Activated CD4-positive, CD25-positive, alpha-beta regulatory T cell treated with anti-CD3 and anti-CD28 coated beads, Interleukin-2, amount 50 U/mL, for 16 hours (primary cell): ENCODE measurements at places on chromosomes 7 and 10.

DNA sequence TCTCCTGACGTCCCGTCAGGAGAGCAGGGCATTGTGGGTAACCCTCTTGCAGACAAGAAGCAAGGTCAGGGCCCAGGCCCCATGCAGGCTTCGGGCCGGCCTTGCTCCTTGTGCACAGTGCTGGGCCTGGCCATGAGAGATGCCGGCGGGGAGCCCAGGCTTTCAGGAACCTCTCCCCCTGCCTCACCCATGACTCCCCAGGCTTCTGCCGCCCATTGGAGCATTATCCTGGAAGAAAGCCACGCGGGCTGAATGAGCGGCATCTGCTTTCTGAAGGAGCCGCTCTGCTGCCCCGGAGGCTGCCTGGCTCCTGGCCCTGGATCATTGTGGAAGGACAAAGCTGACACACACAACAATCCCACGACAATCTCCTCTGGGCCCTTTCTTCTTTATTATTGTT lies 233.5 kb downstream of the TCF7L2 start:
- no peak for DNase-seq

DNA sequence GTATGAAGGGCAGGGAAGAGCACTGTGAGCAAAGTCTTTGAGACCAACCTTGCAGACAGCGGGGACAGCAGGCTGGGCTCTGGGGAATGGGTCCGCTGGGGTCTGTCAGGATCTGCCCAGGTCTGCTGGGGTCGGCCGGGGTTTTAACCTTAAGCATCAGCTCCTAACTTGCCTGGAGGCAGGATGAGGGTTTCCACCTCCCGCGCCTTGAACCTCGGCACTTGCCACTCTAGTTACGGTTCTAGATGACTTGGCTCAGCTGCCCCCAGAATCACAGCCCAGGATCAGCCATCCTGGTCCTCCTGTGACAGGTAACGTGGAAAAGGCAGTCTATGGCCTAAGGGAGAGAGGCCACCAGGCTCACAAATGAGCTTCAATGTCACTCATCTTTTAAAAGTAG lies 50.4 kb upstream of the CACUL1 start:
- no peak for DNase-seq

DNA sequence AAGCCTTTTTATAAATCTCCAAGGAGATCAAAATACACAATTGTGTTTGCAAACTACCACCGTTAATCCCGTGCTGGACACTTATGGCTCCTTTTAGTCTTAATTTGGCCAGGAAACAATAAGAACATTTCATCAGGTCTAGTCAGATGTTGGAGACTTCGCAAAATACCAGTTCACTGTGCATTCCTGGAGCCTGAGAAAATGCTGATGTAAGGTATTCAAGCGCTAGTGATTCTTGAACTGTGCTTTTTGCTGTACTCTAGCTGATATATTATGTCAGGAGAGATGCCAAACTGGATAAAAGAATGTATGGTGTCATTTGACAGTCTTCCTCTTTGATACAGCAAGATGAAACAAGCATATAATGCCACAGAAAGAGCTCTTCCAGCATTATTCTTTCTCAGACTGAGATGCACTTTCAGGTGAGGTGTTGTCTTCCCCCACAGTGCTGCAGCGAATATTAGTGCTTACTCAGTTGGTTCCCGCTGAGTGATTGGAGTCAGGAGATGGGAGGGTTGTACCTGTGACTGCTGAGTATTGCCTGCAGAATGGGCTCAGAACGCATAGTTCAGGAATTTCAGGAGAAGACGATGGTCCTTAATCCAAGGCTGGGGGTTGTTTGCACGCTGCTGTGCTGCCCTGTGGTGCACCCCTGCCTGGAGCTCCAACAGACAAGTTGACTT lies 59.2 kb downstream of the OGDH start:
- no peak for DNase-seq

GRCh38 chr7:43481902-43482678 lies 100.8 kb upstream of the STK17A start:
- DNase-seq: no peak

DNA sequence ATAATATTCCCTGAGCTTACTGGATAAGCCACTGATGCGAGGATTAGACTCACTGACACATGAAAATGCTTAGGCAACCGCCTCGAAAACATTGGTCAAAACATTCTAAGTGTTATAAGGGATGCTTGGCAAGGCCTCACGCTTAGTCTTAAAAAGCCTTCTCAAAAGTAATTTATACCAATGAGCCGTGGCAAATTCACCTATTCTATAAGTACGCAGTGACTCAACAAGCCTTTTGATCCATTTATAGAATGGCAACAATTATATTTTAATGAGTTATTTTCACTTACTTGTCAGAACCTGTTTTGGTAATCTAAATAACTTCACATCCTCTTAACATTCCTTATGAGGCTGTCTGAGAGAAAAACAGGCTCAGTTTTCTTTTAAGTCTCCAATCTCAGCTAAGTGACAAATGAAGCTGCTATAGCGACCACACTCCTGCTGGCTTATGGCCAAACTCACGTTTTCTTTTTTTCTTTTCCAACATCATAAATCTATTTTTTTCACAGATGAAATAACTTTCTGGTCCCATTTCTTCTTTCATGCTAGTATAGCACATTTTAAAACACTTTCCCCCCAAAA lies 121.2 kb upstream of the AFAP1L2 start:
- no peak for DNase-seq

GRCh38 chr7:150974468-150975391 lies 3.4 kb downstream of the KCNH2 start:
- DNase-seq: peak; percentile 66

GRCh38 chr7:123343611-123344010 lies 143.8 kb upstream of the SLC13A1 start:
- DNase-seq: no peak

GRCh38 chr10:127524908-127525665 lies 24.0 kb upstream of the NPS start:
- DNase-seq: no peak

GRCh38 chr10:95988702-95989101 lies 54.7 kb upstream of the CCNJ start:
- DNase-seq: no peak

DNA sequence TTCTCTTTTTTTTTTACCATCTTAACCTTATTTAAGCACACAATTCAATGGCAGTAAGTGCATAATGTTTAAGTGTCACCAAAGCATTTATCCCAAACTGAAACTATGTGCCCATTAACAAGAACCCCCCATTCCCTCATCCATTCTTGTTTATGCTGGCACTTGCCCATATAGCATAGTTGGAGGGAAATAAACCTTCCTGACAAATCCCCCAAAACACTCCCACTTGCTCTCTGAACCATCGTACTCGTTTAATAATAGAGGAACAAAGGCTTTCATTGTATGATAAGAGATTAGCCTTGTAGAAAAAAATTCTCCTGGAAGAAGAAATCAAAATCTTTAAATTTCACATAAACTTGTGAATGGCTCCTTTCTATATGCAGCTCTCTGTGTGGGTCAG lies 26.4 kb upstream of the KCNMA1 start:
- no peak for DNase-seq

DNA sequence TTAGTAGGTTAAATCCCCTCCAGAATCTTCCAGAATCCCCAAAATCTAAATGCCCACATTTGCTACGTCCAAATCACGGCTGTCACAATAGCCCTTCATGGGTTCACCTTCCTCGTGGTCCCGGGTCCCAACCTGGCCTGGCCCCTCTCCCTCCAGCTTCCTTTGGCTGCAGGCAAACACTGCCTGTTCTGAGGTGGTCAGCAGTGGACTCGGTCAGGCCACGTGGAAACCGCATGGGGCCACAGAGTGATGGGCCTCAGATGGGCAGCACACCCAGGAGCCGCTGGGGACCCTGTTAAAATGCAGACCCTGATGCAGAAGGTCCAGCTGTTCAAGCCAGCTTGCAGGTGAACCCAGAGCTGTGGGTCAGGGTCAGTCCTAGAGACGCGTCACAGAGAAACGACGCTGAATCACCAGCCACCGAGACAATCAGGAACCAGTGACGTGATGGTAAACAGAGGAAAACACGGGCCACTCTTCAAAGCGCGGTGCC lies 588.6 kb downstream of the DNAJB6 start:
- no peak for DNase-seq

DNA sequence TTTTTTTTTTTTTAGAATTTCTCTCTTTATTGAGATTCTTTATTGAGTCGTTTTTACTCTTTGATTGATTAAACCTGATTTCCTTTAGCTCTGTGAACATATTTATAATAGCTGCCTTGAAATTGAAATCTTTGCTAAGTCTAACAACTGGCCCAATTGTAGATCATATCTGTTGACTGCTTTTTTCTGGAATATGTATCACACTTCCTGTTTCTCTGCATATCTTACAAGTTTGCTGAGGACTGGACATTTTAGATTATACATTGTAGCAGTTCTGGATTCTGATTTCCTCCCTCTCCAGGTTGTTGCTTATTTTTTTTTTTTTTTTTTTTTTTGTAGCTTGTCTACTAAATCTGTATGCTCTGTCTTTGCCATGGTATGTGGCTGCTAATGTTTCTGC lies 56.3 kb downstream of the PRKAR2B start:
- no peak for DNase-seq

- DNase-seq: no peak
Observed at GRCh38 chr7:91632234-91632940, 248.1 kb downstream of the MTERF1 start.

GRCh38 chr7:102978284-102978683 lies 65.5 kb downstream of the LRRC17 start:
- no peak for DNase-seq

- no peak for DNase-seq
Observed at GRCh38 chr7:157990226-157990880, 597.3 kb downstream of the PTPRN2 start.

GRCh38 chr7:82163586-82163985 lies 280.0 kb downstream of the CACNA2D1 start:
- DNase-seq: no peak

DNA sequence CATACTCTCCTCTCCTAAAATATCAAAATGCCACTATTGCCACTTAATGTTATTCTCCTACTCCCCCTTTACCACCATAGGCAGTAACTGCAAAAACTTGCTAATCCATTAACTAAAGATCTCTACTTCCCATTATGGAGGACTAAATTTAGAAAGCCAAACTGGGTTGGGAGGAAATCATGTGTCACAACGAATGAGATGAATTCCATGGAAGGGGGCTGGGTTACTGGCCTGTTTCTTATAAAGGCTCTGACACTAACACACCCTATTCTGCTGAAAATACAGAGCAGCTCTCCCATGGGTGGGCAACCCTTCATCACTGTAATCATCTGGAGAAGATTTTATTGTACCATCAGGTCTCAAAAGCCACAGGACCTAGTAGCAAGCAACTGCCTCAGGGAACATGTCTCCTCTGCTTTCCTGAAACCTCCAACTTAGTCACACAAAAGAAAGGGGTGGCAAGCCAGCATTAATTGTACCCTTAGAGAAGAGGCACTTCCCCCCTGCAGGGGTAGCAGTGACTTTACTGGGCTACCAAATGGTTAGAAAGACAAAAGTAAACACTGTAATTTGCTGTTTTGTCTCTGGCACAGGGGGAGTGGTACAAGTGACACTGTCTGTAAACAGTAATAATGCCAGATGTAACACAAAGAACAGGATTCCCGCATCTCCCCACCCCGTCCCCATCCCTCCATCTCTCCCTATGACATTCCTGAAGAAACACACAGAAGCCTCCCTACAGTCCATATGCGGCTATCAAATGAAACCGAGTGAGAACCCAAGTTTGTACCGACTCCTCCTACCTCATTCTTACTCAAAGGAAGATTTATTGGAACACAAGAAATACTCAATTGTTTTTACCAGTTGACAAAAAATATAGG lies 81.6 kb downstream of the ARMH3 start:
- no peak for DNase-seq

DNA sequence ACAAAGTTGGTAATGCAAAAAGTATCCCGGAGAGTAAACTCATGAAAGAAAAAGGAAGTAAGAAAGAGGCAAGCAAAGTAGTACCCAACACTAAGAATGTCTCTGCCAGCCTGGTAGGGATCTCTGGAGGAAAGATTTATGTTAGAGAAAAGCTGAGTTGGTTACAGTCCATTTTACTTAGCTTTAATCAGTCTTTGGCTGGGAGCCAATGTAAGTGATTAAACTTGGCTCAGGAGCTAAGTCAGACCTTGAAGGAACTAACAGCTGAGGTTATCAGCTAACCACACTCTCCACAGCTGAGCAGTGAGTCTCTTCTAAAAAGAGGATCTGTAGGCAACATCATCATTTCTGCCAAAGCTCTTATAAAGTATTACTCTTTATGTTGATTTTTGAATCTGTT lies 148.0 kb downstream of the ANKRD7 start:
- no peak for DNase-seq

DNA sequence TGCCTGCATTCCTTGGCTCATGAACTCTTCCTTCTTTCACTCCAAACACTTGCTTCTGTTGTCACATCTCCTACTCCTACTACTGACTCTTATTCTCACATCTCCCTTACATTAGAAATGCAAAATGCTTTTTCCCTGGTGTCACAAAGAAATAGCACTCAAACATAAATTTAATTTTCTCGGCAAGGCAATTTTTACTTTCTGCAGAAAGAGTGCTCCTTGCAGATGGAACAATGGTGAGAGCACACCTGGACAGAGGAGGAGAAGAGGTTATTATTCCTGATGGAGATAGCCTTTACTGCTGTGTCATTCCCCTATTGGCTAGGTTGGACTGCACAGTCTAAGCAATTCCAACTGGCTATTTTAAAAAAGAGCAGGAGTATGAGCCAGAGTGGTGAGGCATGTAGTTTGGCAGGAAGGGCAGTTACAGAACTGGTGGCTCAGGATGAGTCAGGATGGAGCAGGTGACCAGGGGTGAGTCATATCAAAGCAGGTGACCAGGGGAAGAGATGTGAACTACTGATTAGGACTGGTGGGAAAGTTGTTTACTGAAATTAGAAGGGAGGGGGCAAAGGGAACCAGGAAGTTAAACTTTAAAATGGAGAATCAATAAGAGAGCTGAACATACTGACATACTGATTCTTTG lies 52.9 kb downstream of the CYP2C9 start:
- DNase-seq: no peak

DNA sequence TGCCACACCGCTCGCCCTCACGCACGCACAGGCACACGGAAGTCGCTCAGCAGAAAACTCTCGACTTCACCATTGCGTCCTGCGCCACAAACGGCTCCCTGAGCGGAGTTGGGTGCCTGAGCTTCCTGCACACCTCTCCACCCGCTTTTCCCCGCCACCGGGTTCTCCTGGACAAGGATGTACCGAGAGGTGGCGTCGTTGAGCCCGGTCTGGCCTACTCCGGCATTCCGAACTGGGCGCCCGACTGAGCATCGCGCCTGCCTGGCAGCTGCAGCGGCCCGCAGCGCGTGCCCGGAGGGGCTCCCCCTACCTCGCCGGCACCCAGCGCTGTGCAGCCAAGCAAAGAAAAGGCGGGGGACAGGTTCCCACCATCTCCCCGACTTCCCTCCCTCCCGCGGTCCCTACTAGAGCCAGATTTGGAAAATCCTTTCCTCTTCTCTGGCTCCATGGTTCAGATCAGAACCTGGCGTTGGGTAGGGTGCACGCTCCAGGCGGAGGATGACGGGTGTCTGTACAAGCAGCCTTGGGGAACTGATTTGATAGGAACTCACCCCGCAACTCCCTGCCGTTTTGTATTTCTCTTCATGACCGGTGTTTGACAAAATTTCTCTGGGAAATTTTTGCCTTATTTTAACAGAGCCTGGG lies 1.7 kb downstream of the SORCS3 start:
- no peak for DNase-seq
